OCI-M1 (cell line): ENCODE measurements at places on chromosomes 5 and 9.

DNA sequence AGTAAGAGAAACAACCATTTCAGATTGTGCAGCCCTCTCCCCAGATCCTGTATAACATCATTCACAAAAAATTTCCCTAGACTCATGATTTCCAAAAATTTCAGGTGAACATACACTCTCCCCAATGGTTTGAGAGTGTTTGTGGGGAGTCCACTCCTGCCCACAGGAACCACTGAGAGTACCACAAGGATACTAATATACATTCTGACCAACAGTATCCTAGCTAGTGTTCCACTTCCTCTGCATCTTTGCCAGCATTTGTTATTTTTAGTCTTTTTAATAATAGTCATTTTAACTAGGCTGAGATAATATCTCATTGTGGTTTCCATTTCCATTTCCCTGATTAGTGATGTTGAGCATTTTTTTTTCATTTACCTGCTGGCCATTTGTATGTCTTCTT lies 155.4 kb downstream of the DTWD2 start:
- no peak for DNase-seq

- no peak for DNase-seq
Observed at GRCh38 chr9:95009459-95009858, 283.0 kb downstream of the AOPEP start.

- no peak for DNase-seq
Observed at GRCh38 chr5:127707209-127707608, 4.0 kb downstream of the CCDC192 start.

GRCh38 chr5:96146675-96147074 lies 185.0 kb upstream of the ELL2 start:
- DNase-seq, result peak; percentile 89

- no peak for DNase-seq
Observed at GRCh38 chr9:69746859-69747560, 12.8 kb downstream of the PTAR1 start.

- peak; percentile 58 for DNase-seq
Observed at GRCh38 chr5:63011158-63011557, 432.5 kb downstream of the LRRC70 start.

GRCh38 chr5:153671653-153672346 lies 181.3 kb downstream of the GRIA1 start:
- no peak for DNase-seq

DNA sequence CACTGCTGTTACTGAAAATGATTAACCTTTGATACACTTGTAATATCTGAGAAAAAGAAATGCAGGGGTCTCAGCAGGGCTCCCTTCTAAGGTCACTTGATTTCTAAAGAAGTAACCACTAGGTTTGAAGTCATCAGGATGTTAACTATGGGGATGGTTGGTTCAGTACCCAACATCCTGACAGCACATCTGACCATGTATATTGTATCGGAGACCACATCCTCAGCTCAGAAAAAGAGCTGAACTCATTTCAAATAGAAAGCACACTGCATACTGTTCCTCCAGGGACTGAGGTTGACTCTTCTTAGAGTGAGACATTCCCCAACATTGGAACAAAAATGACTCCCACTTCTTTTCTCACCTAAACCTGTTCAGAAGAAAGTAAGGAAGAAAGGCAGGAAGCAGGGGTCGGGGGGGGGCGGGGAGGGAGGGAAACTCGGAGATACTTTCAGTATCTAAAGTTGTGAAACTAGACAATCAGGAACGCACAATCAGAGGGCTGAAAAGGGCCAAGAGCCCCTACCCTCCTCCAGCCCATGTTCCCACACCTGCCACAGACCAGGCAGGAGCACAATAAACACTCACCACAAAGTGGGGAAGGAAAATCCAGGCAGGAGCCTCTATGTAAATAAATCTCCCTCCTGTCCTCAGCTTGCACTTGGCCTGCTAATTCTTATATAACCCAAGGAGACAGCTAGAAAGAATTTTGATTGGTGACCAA lies 730 bp upstream of the GZMA start:
- no peak for DNase-seq

DNA sequence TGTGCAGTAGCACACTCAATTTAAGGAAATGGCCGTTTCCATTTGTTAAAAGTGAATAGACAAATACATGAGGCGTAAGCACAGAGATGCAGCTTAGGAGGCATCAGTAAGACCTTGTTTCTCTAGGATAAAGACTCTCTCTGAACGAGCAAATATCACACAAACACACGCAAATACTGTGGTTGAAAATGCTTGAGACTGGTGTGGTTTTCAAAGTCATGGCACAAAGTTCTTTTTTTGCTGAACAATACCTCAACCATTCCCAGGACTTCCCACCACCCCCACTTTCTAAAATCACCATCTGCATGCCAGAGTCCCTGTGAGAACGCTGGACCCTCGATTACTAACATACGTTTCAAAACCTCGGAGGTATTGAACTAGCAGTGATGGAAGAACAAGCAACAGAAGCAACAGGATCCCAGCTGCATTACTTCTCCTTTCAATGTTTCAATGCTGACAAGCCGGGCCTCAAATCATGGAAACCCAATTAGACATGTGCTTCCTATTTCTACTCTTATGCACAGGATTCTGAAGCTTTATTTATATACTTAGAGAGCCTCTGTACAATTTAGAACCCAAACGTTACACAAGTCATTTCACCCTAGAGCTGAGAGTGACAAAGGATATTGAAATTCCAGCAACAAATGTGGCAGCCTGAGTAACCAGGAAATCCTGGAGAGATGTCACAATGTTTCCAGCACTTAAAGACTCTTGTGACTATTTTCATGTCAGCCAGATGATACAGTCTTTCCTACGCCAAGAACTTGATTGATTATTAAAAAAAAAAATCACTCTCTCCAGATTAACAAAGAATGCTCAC lies 63.9 kb downstream of the CDC14B start:
- no peak for DNase-seq

DNA sequence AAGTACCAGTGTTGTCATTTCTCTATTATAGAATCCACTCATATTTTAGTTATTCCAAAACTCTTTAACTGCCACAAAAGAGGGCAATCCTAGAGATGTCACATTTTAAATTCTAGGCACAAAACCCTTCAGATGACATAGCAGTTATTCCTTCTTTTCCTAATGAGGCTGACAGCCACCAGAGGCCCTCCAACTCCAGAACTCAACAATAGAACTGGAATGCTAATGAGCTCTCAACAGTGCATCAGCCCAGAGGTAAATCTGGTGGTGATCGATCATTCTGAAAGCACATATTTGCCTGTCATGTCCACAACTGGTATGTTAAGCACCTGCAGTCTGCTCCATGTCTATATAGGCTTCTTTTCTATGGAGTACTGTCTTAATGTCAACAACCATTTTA lies 40.2 kb upstream of the RAB3C start:
- no peak for DNase-seq

GRCh38 chr9:69809304-69809863 lies 11.2 kb upstream of the CFAP95 start:
- peak; percentile 67 for DNase-seq

- DNase-seq, result no peak
Observed at GRCh38 chr9:81969971-81970370, 18.6 kb upstream of the SPATA31D1 start.

GRCh38 chr5:72107131-72107900 lies at the start of gene MAP1B:
Gene MAP1B (plus strand): TSS chr5:72107475. CDS start chr5:72107532, 57 bp downstream.
- DNase-seq, result no peak

DNA sequence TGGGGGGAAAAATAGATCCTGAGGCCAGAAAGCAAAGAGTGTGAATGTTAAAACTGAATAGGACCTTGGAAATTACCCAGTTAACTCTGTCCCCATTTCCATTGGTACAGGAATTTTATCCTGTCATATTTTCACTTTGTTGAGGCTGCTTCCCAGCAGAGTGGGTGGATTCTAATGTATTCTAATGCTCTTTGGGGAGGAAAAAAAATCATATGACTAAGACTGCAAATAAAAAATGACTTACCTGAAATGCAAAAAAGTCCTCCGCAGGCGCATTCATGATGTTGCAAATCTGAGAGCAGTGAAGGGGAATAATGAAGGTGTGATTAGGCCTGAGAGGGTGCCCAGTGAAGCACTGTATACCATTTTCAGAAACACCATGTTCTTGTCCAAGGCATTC lies 41.2 kb downstream of the PDE6A start:
- no peak for DNase-seq

DNA sequence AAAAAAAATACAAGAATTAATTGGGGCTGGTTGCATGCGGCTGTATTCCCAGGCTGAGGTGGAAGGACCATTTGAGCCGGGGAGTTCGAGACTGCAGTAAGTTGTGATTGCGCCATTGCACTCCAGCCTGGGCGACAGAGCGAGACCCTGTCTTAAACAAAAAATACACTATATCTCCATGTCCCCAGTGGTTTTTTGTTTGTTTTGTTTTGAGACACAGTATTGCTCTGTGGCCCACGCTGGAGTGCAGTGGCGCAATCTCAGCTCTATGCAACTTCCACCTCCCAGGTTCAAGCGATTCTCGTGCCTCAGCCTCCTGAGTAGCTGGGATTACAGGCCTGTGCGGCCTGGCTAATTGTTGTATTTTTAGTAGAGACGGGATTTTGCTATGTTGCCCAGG lies 1.2 kb downstream of the COQ4 start:
- no peak for DNase-seq

GRCh38 chr9:128068386-128069205 lies 564 bp downstream of the SLC25A25 start:
- DNase-seq, result peak; percentile 55

DNA sequence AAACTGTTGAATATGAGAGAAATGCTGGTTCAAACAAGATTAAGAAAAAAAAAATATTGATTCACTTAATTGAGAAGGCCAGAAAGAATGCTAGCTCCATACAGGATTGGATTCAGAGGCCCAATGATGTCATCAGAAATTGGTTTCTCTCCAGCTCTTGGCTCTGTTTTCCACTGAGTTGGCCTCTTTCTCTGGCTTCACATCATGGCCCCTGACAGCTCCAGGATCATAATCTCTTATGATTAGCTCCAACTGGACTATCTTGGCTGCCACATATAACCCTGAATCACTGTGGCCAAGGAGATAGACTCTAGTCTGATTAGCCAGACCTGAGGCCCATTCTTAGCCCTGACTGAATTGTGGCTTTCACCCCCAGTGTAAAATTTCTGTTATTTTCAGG lies 244.7 kb upstream of the GRAMD2B start:
- DNase-seq, result no peak

DNA sequence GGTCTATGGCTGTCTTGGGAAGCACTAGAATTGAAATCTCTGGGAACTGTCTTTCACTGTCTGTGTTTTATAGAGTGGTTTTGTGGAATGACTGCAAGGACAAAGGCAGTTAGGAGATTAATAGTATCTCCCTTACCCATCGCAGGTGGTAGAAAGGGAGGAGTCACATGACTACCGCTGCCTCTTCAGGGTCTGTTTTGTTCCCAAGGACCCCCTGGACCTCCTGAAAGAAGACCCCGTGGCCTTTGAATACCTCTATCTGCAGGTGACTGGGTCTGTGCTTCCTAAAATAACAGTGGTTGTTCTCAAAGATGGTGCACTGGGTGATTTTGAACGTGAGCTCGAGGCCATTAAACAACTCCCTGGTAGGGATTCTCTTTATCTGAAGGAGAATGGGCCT lies 22.8 kb upstream of the TRMT10B start:
- no peak for DNase-seq

GRCh38 chr5:80357671-80358070 lies 37.9 kb downstream of the SPZ1 start:
- DNase-seq, result no peak

DNA sequence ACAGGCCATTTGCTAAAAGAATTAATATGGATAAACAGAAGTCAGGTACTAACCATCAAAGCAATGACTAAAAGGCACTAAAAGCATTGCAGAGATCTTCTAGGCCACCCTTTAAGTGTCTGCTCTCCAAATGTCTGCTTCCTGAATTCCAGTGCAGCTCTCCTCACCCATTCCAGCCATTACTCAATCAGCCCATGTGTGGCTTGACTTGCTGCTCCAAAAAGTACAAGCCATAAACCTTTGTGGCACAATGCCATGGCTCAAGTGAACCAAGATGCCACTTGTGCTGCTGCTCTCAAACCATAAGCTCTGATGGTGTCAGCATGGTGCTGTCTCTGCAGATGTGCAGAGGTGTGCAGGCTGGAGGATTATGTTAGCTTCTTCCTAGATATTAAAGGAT lies 290.2 kb upstream of the POU5F2 start:
- DNase-seq, result no peak

DNA sequence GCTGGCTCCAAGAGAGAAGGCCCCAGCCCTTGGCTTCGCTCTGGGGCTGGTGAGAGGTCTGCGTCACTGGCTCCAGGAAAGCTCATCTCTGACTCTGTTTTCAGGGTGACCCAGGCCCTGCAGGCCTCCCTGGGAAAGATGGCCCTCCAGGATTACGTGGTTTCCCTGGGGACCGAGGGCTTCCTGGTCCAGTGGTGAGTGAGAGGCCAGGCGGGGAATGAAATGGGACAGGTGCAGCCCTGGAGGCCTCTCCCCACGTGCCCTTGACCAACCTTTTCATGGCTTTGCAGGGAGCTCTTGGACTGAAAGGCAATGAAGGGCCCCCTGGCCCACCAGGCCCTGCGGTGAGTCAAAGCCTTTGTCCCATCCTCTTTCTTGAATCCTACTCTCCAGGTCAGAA lies 75.7 kb upstream of the FCN2 start:
- DNase-seq, result no peak

DNA sequence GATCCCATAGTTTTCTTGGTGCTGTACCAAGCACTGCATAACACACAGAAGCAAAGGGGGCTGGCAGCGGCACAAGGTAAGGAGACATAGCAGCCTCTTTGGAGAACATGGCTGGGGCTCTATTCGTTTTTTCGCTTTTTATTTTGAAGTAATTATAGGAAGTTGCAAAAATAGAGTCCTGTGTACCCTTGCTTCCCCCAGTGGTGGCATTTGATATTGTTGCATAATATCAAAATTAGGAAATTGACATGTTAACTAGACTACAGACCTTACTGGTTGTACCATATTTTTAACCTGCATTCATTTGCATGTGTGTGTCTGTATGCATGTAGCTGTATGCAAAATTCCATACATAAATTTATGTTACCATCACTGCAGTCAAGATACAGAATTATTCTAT lies 6.6 kb upstream of the UBQLN1 start:
- peak; percentile 71 for DNase-seq

DNA sequence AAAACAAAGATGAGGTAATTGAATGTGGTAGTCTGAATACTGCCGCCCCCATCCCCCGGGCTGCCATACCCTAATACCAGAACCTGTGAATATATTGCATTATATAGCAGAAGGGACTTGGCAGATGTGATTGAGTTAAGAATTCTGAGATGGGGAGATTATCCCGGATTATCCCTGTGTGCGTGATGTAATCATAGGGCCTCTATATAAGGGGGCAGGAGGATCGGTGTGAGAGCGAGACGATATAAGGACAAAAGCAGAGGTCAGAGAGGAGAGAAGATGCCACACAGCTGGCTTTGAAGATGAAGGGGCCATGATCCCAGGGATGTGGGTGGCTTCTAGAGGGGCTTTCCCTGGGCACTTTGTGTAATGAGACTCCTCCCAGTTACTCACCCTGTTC lies 101.7 kb upstream of the TLE1 start:
- no peak for DNase-seq

DNA sequence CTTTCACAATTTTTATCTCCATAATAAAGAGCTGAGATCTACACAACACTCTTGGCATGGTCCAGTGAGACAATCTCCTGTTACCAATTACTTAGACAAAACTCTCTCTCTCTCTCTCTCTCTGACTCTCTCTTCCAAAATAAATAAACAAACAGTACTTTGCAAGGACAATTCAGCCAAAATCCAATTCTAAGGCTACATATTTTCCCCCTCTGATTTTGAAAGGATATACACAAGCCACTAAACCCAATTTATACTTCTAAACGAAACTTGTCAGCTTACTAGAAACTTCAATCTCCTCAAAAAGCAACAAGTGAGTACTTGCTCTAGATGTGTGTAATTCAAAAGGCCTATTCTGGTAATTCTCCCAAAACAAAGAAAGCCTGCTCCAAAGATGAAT lies 26.3 kb upstream of the TNPO1 start:
- DNase-seq, result no peak

GRCh38 chr5:8048920-8049319 lies 180.0 kb downstream of the MTRR start:
- DNase-seq, result no peak
